Pancreas (tissue), 10 donors: ENCODE measurements at places on chromosomes 3 and 15. TPM values are rescaled to one million over a fixed set of nuclear protein-coding genes. Genes with fewer than 3 reads are reported as not detected.
A peak's percentile ranks its signal among the peaks of the same experiment; 100 is the strongest.

Gene CKMT1A
- 6.7 TPM for polyA plus RNA-seq

DNA sequence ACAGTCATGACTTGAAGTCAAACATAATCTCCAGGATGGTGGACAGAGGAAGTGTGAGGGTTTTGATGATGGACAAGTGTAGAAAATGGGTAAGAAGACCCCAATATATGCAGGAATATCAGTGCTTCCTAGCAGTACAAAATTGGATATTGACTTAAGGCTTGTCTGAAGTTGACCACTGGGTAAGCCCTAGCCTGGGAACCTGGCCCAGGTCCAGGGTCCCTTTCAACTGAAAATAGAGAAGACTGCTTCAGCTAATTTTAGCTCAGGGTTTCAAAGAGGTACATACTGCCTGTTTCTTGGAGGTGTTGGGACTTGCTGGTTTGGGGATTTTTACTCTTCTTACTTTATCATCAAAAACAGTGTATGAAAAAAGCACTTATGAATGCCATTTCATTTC lies 4.7 kb downstream of the NR1D2 start:
- H3K27ac ChIP-seq, result no peak overlapping the region
- peaks cover 33% of the 10 kb centered on the region for H3K4me1 ChIP-seq
- no peaks in the 10 kb centered on the region for H3K27me3 ChIP-seq
- DNase-seq, result peak; percentile 67
- no peak overlapping the region for H3K4me3 ChIP-seq

- H3K36me3 ChIP-seq, result no peaks in the 10 kb centered on the region
- H3K27ac ChIP-seq, result no peak overlapping the region
- no peak overlapping the region for H3K4me3 ChIP-seq
Observed at GRCh38 chr15:52912172-52912571, 122.0 kb upstream of the ONECUT1 start.

- no peaks in the 10 kb centered on the region for H3K27me3 ChIP-seq
- no peak overlapping the region for H3K4me3 ChIP-seq
- no peak overlapping the region for H3K27ac ChIP-seq
- no peaks in the 10 kb centered on the region for H3K4me1 ChIP-seq
- DNase-seq, result no peak
Observed at GRCh38 chr3:142315083-142315482, 89.7 kb upstream of the GK5 start.

Gene FGD5
- 3.1 TPM for polyA plus RNA-seq

- H3K4me1 ChIP-seq, result peaks cover 25% of the 10 kb centered on the region
- no peaks in the 10 kb centered on the region for H3K27me3 ChIP-seq
- no peak overlapping the region for H3K27ac ChIP-seq
- no peak overlapping the region for H3K4me3 ChIP-seq
- no peak for DNase-seq
- no peaks in the 10 kb centered on the region for H3K36me3 ChIP-seq
Observed at GRCh38 chr3:172690936-172691335, 19.9 kb downstream of the NCEH1 start.

GRCh38 chr15:93052090-93052879 lies 36.7 kb downstream of the RGMA start:
- H3K4me1 ChIP-seq, result no peaks in the 10 kb centered on the region
- no peak for DNase-seq
- H3K27me3 ChIP-seq, result no peaks in the 10 kb centered on the region
- no peaks in the 10 kb centered on the region for H3K36me3 ChIP-seq
- no peak overlapping the region for H3K27ac ChIP-seq

DNA sequence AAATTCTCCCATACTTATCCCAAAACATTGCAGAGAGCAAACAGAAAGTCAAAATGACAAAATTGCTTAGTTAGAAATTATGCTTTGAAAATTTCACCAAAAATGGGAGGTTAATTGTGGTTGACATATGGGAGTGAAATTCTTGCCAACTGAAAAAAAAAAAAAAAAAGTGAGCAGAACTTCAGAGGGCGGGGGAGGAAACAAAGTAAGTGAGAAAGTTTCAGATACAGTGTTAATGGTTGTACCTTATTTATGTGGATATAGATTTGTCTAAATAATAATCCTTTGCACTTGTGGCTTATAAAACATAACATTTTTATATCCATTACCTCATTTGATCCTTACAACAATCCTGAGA lies 91.5 kb upstream of the RAP2B start:
- H3K27ac ChIP-seq, result no peak overlapping the region
- H3K36me3 ChIP-seq, result no peaks in the 10 kb centered on the region
- H3K27me3 ChIP-seq, result no peaks in the 10 kb centered on the region
- H3K4me1 ChIP-seq, result no peaks in the 10 kb centered on the region

Gene GABPB1
- 4.9 TPM for polyA plus RNA-seq

Gene ITPKA
- 1.3 TPM for polyA plus RNA-seq

Gene MEIS2
- 10.7 TPM for polyA plus RNA-seq

Gene PLA2G4D
- 0.04 TPM for polyA plus RNA-seq

Gene RAB6B
- 1.6 TPM for polyA plus RNA-seq

Gene PCOLCE2
- polyA plus RNA-seq, result 2.5 TPM

- H3K4me1 ChIP-seq, result no peaks in the 10 kb centered on the region
- no peaks in the 10 kb centered on the region for H3K36me3 ChIP-seq
- no peak overlapping the region for H3K4me3 ChIP-seq
- no peaks in the 10 kb centered on the region for H3K27me3 ChIP-seq
Observed at GRCh38 chr3:116263842-116264545, 181.3 kb downstream of the LSAMP start.

GRCh38 chr3:150878996-150879575 lies 26.2 kb downstream of the MINDY4B start:
- H3K27me3 ChIP-seq, result no peaks in the 10 kb centered on the region
- H3K36me3 ChIP-seq, result no peaks in the 10 kb centered on the region
- DNase-seq, result no peak
- peak overlapping the region; percentile 1 for H3K27ac ChIP-seq

- no peaks in the 10 kb centered on the region for H3K27me3 ChIP-seq
- peaks cover 13% of the 10 kb centered on the region for H3K4me1 ChIP-seq
- H3K4me3 ChIP-seq, result no peak overlapping the region
- DNase-seq, result no peak
Observed at GRCh38 chr3:128309026-128309425, 155.7 kb downstream of the EEFSEC start.

Gene NR2E3
- polyA plus RNA-seq, result 0.59 TPM

Gene SUSD5
- 0.54 TPM for polyA plus RNA-seq

DNA sequence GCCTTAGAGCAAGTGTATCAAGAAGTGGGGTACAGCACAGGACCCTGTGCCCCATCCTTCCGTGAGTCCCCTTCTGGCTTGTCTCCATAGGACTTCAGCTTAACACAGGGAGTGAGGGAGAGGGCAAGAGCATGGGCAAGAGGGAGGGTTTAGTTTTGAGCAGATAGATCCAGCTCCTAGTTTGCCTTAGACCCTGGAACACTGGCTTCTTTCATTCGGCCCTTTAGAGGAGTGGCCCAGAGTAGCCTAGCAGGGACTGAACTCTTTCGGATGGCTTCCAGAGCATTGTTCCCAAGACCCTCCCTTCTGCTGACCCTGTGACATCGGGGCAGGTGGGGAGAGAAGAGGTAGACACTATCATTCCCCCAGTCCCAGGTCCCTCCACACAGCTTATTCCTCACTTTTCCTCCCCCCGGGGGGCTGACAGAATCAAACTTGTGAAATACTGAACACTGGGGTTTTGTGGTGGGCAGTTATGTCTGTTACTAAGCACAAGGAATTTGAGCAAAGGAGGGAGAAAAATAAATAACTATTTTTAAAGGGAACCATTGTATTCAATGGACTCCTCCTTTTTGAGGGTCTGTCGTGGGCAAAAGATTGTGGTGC lies 289.6 kb upstream of the C2CD4B start:
- no peaks in the 10 kb centered on the region for H3K4me1 ChIP-seq
- no peaks in the 10 kb centered on the region for H3K36me3 ChIP-seq
- no peak overlapping the region for H3K4me3 ChIP-seq
- DNase-seq, result no peak

Gene WWTR1
- polyA plus RNA-seq, result 21.6 TPM
